Activated CD4-positive, alpha-beta T cell treated with anti-CD3 and anti-CD28 coated beads, Interleukin-2, amount 50 U/mL, for 4 hours (primary cell): ENCODE measurements at places on chromosomes 6 and 20.

GRCh38 chr6:166927935-166928643 is 28.3 kb downstream of the RNASET2 start:
- no peak for DNase-seq

DNA sequence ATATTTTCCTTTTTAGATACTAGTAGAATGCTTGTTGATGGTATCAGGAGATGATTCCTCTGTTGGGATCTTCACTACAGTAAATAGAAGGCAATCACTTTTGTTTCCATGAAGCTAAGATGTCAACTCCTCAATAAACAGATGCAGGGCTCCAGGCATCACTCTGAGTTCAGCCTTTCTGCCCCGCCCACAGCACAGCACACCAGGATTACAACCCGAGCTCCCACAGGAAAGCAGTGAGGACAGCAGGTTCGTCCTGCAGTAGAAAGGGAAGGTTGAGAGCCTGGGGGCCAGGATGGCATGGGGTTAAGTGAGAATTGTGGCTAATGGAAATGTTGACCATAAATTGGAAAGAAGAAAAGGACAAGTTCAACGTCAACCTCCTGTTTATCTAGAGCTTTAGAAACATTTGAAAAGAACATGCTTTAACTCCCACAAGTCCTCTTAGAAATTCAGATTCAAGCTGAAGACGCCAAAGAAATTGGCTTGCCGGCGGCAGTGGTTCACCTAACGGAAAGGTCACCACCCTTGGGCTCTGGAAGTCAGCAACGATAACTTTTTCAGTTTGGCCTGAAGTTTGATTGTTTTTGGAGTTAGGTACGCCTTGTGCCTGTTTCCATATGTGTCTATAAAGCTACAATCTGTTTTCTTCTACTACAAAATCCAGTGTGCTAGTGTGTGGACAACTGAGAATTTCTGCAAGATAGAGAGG is 144.4 kb upstream of the PDE10A start:
- DNase-seq = no peak

DNA sequence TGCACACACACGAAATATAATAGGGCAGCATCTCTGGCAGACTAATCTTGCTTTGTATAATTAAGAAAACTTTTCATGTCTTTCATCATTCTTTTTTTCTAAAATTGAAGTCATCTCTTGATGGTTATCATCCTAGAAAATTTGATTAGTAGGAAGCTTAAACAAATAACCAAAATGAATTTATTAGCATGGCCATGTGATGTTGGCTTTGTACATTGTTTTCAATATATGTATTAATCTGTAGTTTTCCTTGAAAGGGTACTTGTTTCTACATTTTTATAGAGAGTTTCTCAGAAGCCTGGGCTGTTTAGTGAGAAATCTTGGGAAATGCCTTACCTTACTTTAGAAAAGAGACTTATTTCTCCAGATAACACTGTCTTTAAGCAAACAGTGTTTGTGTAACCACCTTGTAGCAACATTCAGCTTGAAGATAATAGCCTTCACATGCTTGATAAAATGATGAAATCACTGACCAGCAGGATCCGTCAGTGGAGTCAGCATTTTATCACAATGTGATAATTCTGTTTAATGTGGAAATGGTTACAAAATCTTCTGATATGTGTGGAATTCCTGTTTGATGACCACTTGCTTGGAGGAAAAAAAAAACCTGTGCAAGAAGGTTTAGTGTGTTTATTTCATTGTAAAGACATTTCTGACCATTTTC is 147.8 kb downstream of the MACROD2 start:
- no peak for DNase-seq

- DNase-seq = no peak
Observed at GRCh38 chr20:37179683-37180524, 556 bp upstream of the MROH8 start.

GRCh38 chr20:63574829-63575743 is 1.0 kb upstream of the HELZ2 start:
- no peak for DNase-seq

DNA sequence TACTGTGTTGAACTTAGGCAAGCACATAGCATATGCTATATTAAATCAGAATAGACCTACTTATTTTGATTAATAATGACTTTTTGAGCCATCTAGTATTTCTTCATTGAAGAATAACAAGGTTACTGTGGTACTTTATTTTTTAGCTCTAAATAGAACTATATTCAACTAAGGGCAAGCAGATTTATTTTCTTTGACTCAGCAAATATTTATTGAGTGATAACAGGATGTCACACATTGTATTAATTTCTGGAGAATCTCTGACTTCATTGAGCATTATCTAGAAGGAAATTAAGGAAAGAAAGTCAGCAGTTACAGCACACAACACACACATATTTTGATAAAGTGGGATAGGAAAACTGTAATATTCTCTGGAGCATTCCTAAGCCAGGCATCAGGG is 407.4 kb downstream of the CD109 start:
- DNase-seq = no peak

DNA sequence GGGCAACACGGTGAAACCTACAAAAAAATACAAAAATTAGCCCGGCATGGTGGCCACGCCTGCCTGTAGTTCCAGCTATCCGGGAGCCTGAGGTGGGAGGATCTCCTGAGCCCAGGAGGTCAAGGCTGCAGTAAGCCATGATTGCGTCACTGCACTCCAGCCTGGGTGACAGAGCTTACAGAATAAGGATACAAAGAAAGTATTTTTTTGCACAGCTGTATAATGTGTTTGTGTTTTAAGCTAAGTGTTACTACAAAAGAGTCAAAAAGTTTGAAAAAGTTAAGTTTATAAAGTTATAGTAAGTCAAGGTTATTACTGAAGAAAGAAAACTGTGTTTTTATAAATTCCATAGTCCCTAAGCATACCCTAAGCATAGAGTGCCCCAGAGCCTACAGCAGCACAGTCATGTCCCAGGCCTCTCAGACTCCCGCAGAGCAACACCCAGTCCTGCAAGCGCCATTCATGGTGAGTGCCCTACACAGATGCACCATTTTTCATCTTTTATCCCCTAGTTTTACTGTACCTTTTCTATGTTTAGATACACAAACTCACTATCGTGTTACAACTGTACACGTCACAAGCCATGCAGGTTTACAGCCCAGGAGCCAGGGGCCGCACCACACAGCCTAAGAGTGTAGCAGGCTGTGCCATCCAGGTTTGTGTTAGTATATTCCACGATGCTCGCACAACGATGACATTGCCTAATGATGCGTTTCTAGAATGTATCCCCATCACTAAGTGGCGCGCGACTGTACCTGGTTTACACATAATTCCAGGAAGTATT is 22.4 kb downstream of the TAF4 start:
- no peak for DNase-seq

DNA sequence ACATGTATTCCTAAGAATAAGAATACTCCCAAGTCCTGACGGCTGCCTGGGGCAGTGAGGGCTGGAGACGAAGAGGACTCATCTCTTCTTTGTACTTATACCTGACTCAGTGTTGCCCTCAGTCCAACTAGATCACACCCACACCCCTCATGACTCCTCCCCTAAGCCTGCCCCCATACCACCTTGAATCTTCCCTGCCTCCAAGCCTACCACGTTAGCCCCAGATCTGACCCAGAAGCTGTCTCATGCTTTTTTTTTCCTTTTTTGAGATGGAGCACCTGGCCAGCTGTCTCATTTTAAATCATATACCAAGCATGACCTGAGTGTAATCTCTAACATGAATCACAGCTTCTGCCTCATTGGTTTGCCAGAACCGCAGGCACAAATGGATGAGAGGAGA is 45.2 kb downstream of the MUC22 start:
- no peak for DNase-seq

DNA sequence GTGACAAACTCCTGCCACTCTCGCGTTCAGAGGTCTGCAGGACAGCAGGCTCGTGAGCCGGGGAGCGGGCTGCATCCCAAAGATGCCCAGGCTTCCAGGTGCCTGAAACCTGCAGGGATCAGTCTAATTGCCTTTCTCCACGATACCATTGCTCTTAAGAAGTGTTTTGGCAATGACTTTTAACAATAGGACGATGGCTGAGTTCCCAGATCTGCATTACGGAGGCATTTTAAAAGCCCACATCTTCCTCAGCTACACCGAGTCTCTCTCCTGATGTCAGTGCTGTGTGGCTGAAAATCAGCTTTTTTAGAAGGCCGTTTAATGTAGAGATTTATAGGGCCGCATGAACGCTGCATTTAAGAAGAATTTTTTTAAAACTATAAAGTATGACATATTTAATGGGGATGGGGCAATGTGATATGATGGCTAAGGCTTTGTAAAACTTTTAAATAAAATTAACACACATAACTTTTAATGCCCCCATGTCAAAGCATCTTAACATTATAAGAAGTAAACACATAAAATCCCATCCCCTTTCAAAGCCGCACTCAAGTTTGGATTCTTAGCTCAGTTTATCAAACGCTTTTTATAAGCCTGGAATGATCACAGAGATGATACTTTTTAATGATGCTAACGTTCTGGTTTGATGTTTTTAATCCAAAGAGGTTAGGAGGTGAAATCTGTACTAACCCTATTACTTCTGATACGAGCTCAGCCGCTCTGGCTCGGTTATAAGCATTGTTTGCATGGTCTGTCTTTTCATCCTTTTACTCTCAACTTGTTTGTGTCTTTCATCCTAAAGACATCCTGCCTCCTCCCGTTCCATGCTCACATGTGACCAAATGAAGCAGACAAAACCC is 386.0 kb downstream of the SMOC2 start:
- DNase-seq = no peak

- DNase-seq = no peak
Observed at GRCh38 chr6:72824833-72825232, 203.0 kb downstream of the KCNQ5 start.

- no peak for DNase-seq
Observed at GRCh38 chr20:47164140-47164539, 192.4 kb downstream of the ZMYND8 start.

GRCh38 chr6:147204060-147204785 is at the start of gene STXBP5:
Gene STXBP5, plus strand, starts transcription at chr6:147204417. Its CDS starts 116 bp downstream, at chr6:147204533.
- DNase-seq = peak; percentile 9

GRCh38 chr6:159099961-159100360 is 55.2 kb upstream of the TAGAP start:
- DNase-seq = no peak

DNA sequence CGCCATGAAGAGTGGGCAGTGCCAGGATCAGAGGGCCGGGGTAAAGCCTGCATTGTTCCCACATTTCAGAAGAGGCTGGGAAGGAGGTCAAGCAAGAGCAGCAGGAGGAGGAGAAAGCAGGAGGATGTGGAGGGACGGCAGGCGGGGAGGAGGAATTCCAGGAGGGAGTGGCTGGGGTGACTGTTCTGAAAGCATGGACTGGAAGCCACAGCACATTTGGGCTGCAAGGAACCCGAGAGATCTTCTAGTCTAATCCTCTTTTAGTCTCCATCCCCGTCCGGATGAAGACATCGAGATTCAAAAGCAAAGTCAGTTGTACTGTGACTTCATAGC is 76.9 kb downstream of the FAM50B start:
- DNase-seq = no peak

DNA sequence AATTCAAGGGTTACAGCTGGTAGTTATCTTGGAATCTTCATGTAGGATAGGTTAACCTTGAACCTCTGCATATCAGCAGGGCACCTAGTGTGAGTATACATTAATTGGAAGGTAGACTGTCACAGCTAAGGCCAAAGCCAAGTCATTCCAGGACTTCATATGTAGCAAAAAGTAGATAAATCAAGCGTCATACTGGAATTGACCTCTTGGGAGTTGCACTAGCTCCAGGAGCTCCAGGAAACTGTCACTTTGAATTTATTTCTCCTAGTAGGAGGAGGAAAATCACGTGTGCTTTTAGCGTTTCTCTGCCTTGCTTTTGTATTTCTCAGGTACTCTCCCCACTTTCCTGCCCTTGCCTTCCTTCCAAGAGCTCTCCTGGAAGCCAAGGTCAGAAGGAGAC is 30.3 kb downstream of the RIPOR2 start:
- no peak for DNase-seq

- DNase-seq = no peak
Observed at GRCh38 chr20:49843770-49844380, 31.2 kb downstream of the SLC9A8 start.

GRCh38 chr6:119467488-119468081 is 118.0 kb upstream of the MAN1A1 start:
- DNase-seq = no peak

DNA sequence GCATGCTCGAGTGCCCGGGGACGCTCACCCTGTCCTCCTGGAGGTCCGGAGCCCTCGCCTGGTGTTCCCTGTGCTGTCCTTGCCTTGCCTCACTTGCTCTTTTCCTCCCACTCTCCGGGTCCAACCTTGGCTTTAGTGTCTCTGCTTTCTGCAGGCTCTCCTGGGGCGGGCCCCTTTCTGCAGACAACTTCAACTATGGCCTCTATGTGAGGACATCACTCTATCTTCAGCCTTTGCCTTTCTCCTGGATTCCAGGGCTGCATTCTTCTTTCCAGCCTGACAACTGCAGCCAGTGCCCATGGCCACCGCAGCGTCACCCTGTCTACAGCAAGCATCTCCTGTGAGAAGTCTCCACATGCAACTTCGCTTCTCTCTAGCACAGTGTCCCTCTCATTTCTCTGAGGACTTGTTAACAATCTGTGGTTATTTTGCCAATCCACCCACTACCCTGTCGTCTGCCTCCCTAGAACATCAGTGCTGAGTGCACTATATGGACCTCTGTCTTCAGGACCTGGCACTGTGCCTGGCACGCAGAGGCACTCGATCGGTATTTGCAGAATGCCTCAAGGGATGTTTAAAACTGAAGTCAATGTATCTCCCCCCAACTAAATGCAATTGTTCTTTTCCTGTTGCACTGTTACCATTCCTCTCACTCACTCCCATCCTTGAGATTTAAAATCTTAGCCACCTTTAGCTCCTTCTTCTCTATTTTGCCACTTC is 35.9 kb downstream of the FOXC1 start:
- DNase-seq = no peak

DNA sequence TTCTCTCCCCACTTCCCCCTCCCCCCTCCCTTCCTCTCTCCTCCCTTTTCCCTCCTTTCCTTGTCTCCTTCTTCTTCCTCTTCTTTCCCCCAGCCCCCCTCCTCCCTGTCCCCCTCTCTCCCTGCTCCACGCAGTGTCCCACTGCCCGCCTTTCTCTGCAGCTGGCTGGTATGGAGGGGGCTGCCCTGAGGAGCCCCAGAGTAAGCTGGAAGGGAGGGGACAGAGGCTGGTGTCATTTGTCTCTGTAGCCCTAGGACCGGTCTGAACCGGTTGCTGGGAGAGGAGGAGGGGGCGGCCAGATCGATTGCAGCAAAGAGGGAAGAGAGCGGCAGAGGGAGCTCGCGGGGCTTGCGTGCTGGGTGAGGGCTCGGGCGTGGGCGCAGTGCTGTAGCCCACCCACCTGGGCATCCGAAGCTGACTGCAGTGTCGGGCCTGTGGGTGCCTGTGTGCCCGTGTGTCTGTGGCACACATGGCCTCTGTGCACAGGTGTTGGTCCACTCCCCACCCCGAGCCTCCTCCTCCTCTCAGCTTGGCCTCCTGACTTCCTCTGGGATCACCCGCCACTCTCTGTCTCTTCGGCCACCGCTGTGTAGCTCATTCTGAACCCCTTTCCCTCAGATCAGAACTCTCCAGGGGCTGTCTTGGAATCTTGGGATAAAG is 50.6 kb downstream of the SRC start:
- no peak for DNase-seq
